ENCODE measurements at places on chromosomes 3 and 15. TPM values are rescaled to one million over a fixed set of nuclear protein-coding genes. Genes with fewer than 3 reads are reported as not detected.

- no peak overlapping the region for H3K4me3 ChIP-seq
- no peaks in the 10 kb centered on the region for H3K36me3 ChIP-seq
- H3K27me3 ChIP-seq = peaks cover 2% of the 10 kb centered on the region
- DNase-seq = no peak
- no peaks in the 10 kb centered on the region for H3K4me1 ChIP-seq
- H3K27ac ChIP-seq = no peak overlapping the region
Observed at GRCh38 chr3:16658925-16659793, 53.9 kb upstream of the DAZL start.

GRCh38 chr15:51097553-51098330 is 3.0 kb upstream of the TNFAIP8L3 start:
- H3K27me3 ChIP-seq = peaks cover 80% of the 10 kb centered on the region
- no peaks in the 10 kb centered on the region for H3K36me3 ChIP-seq
- no peak overlapping the region for H3K4me3 ChIP-seq

- no peaks in the 10 kb centered on the region for H3K36me3 ChIP-seq
- no peak overlapping the region for H3K4me3 ChIP-seq
- H3K27me3 ChIP-seq = peaks cover 5% of the 10 kb centered on the region
- no peak for DNase-seq
- H3K4me1 ChIP-seq = peaks cover 13% of the 10 kb centered on the region
Observed at GRCh38 chr3:149251186-149251585, 29.6 kb upstream of the CP start.

- no peaks in the 10 kb centered on the region for H3K4me1 ChIP-seq
- no peak overlapping the region for H3K27ac ChIP-seq
- no peak for DNase-seq
- H3K4me3 ChIP-seq = no peak overlapping the region
Observed at GRCh38 chr3:65974509-65974908, 64.2 kb downstream of the MAGI1 start.

DNA sequence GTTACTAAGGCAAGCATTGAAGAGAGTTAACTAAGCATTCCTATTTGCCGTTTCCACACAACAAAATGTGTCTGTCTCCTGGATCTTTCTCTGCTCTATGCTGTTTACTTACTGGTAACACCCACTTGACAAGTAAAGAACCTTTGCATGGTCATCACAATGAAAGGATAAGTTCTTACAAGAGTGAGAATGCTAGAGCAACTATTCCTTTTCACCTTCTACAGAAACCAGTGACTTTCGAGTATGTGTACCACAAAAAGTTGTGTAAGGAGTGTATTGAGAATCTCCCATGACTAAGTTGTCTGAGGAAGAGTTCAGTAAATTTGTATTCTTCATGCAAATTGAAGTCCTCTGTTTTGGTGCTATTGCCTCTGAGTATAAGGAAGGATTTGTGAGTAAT is 10.8 kb downstream of the TIPARP start:
- peaks cover 37% of the 10 kb centered on the region for H3K36me3 ChIP-seq
- no peaks in the 10 kb centered on the region for H3K27me3 ChIP-seq
- no peak for DNase-seq
- peaks cover 65% of the 10 kb centered on the region for H3K4me1 ChIP-seq

- no peak overlapping the region for H3K4me3 ChIP-seq
- no peaks in the 10 kb centered on the region for H3K27me3 ChIP-seq
- no peaks in the 10 kb centered on the region for H3K36me3 ChIP-seq
- no peak for DNase-seq
- no peak overlapping the region for H3K27ac ChIP-seq
Observed at GRCh38 chr3:21041621-21042020, 709.4 kb downstream of the ZNF385D start.

GRCh38 chr3:75300606-75301005 is 363.5 kb upstream of the FRG2C start:
- no peaks in the 10 kb centered on the region for H3K4me1 ChIP-seq
- H3K27me3 ChIP-seq = peaks cover 2% of the 10 kb centered on the region
- no peaks in the 10 kb centered on the region for H3K36me3 ChIP-seq
- DNase-seq = no peak
- H3K4me3 ChIP-seq = no peak overlapping the region
- H3K27ac ChIP-seq = no peak overlapping the region

The CYP11A1 gene
- not detected for total RNA-seq

The PRKCI gene
- total RNA-seq = 24.2 TPM

The PEX5L gene
- not detected for total RNA-seq

The DZIP1L gene
- 0.40 TPM for total RNA-seq

The CCR8 gene
- 1.2 TPM for total RNA-seq

The CLDN16 gene
- not detected for total RNA-seq

The SLC27A2 gene
- total RNA-seq = 8.8 TPM

The VEPH1 gene
- total RNA-seq = not detected

The LRRIQ4 gene
- total RNA-seq = 0.22 TPM

The NEO1 gene
- 6.3 TPM for total RNA-seq
